ENCODE measurements at places on chromosomes 13 and 19. TPM values are rescaled to one million over a fixed set of nuclear protein-coding genes. Genes with fewer than 3 reads are reported as not detected.

- H3K4me3 ChIP-seq: peak overlapping the region; percentile 33
- no peak overlapping the region for H3K27ac ChIP-seq
- no peaks in the 10 kb centered on the region for H3K36me3 ChIP-seq
- H3K4me1 ChIP-seq: peaks cover 14% of the 10 kb centered on the region
- no peak for DNase-seq
These were observed 254.1 kb upstream of the RXFP2 start for GRCh38 chr13:31485183-31485582.

DNA sequence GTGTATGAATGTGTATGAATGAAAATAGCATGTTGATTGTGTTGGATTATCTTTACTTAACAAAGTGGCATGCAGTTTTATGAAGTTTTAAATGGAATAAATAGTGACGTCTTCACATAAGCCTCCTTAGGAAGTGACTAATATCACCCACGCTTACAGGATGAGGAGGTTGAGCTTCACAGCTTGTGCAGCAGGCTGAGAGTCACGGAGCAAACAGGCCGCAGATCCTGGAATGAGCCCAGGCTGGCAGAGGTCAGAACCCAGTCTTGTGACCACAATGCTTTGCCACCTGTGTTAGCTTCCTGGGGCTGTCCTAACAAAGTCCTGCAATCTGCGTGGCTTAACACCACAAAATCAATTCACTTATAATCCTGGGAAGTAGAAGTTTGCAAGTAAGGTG lies 20.8 kb downstream of the LAIR2 start:
- no peak overlapping the region for H3K27ac ChIP-seq
- no peaks in the 10 kb centered on the region for H3K36me3 ChIP-seq
- no peak overlapping the region for H3K4me3 ChIP-seq
- no peaks in the 10 kb centered on the region for H3K27me3 ChIP-seq

DNA sequence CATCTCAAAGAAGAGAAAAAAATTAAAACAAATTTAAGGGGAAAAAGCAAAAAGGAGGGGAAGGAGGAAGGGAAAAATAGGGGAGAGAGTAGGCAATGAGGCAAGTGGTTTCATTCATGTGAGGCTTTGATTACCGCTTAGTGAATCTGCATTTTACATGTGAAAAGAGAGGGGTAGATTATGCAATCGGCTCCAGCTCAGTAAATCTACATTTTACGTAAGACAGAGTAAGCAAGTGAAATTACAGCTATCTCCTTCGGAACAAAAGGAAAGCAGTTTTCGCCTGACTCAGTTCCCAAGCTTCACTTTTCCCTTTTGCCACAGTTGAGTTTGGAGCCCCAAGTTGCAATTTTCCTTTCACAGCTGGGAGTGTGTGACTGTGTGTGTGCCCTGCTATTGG lies 16.0 kb upstream of the OLFM2 start:
- H3K27ac ChIP-seq: no peak overlapping the region
- no peaks in the 10 kb centered on the region for H3K27me3 ChIP-seq
- no peaks in the 10 kb centered on the region for H3K36me3 ChIP-seq
- H3K4me3 ChIP-seq: no peak overlapping the region
- DNase-seq: no peak

DNA sequence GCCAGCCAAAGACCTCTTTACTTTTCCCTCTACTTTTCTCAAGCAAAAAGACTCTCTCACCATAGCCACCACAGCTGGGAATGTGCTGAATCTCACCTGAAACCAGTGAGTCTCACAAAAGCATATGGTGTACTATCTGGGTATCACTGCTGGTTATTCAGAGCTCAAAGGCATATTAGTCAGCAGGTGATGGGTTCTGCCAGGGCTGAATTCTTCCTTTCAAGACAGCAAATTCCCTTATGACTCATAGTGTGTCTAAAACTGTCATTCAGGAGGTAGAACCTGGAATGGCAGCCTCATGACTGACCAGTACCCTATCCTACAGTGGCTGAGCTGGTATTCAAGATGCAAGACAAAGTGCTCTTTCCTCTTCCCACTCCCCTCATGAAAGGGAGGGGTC lies 2859.1 kb downstream of the PCDH9 start:
- no peaks in the 10 kb centered on the region for H3K4me1 ChIP-seq
- H3K4me3 ChIP-seq: no peak overlapping the region
- H3K27ac ChIP-seq: no peak overlapping the region
- no peaks in the 10 kb centered on the region for H3K36me3 ChIP-seq
- no peak for DNase-seq

DNA sequence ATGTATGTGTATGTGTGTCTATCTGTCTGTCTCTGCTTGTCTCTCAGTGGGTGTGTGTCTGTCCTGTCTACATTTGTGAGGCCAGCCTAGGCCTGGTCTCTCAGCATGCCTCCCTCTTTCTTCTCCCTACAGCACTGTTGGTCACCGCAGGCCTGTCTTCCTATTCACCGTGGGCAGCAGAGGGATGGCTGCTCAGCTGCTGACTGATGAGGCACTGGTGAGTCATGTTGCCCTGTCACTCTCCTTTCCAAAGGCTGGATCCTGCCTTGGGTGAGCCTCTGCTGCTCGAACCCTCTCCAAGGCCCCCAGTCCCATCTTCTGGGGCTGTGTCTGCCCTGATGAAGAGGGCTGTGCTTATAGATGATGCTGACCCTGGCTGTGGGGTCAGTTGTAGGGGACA lies 6.3 kb downstream of the ZNF71 start:
- H3K4me1 ChIP-seq: no peaks in the 10 kb centered on the region
- DNase-seq: no peak
- H3K4me3 ChIP-seq: no peak overlapping the region
- H3K36me3 ChIP-seq: peaks cover 49% of the 10 kb centered on the region
- H3K27ac ChIP-seq: no peak overlapping the region

DNA sequence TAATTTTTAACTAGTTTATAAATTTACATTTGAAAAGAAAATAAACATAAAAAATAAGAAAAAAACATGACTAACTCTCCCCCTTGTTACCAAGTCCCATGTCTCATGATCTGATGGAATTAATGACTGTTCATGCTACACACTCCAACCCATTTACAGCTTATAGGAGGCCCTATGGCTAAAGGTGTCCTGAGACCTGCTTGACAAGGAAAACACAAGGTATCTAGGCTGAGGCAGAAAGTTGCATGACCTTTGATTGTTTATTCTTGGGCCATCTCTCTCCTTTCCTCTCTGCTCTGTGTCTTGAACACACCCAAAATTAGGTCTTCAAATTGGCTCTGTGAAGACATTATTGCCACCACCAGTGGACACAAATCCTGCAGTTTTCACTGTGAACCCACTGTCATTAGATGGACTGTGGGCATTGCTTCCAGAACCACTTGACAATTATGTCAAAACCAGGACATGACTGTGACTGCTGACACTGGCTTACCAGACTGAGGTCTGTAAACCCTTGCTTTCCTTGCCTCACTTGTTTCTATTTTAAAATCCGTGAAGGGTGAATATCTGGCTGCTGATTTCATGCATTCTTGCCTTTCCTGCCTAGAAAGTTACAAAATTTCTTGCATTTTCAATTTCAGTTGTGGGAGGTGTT lies 386.5 kb upstream of the SPRY2 start:
- H3K27me3 ChIP-seq: no peaks in the 10 kb centered on the region
- H3K27ac ChIP-seq: no peak overlapping the region
- no peaks in the 10 kb centered on the region for H3K4me1 ChIP-seq
- DNase-seq: no peak
- H3K4me3 ChIP-seq: no peak overlapping the region

GRCh38 chr19:45569619-45570421 lies 14.8 kb downstream of the OPA3 start:
- H3K4me1 ChIP-seq: no peaks in the 10 kb centered on the region
- DNase-seq: peak; percentile 95
- H3K4me3 ChIP-seq: no peak overlapping the region

- peaks cover 62% of the 10 kb centered on the region for H3K27me3 ChIP-seq
- peaks cover 5% of the 10 kb centered on the region for H3K4me1 ChIP-seq
- DNase-seq: peak; percentile 81
- H3K36me3 ChIP-seq: no peaks in the 10 kb centered on the region
- H3K4me3 ChIP-seq: no peak overlapping the region
These were observed 1.3 kb upstream of the ARHGAP45 start for GRCh38 chr19:1065606-1066109.

DNA sequence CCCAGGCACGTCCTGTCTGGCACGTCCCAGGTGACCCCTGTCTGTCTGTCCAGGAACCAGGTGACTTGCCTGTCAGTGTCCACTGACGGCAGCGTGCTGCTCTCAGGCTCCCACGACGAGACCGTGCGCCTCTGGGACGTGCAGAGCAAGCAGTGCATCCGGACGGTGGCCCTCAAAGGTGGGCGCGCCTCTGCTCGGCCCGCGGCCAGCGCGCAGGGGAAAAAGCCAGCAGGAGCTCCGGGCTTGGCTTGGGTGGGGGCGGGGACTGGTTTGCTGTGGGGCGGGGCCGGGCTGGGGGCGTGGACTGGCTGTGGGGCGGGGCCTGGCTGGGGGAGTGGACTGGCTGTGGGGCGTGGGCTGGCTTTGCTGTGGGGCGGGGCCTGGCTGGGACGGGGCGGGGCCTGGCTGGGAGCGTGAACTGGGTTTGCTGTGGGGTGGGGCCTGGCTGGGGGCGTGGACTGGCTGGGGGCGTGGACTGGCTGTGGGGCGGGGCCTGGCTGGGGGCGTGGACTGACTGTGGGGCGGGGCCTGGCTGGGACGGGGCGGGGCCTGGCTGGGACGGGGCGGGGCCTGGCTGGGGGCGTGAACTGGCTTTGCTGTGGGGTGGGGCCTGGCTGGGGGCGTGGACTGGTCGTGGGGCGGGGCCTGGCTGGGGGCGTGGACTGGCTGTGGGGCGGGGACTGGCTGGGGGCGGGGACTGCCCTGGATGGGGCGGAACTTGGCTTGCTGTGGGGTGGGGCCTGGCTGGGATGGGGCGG lies 7.2 kb downstream of the WDR18 start:
- peaks cover 4% of the 10 kb centered on the region for H3K27me3 ChIP-seq
- H3K27ac ChIP-seq: no peak overlapping the region
- peak; percentile 97 for DNase-seq

GRCh38 chr13:80860845-80861244 lies 519.9 kb upstream of the SPRY2 start:
- no peaks in the 10 kb centered on the region for H3K27me3 ChIP-seq
- no peaks in the 10 kb centered on the region for H3K36me3 ChIP-seq
- H3K4me3 ChIP-seq: no peak overlapping the region
- no peak overlapping the region for H3K27ac ChIP-seq
- no peaks in the 10 kb centered on the region for H3K4me1 ChIP-seq

DNA sequence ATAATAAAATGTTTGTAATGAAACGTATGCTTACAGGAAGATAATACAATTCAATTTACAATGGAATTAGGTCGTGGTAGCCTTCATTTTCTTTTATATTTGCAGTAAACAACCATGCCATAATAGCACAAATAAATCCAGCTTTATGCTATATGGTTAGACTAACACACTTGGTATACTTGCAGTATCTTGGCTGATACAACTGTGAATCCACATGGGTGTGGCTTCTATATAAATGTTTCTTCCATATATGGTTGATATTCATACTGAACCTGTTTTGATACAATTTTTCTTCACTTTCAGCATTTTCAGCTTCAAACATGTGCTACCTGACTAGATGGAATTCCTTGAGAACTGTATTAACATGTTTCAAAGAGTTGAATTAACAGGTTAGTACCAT lies 20.4 kb upstream of the SPRY2 start:
- H3K27me3 ChIP-seq: no peaks in the 10 kb centered on the region
- no peak overlapping the region for H3K27ac ChIP-seq
- peak overlapping the region; percentile 19 for H3K4me3 ChIP-seq
- DNase-seq: no peak
- no peaks in the 10 kb centered on the region for H3K36me3 ChIP-seq

DNA sequence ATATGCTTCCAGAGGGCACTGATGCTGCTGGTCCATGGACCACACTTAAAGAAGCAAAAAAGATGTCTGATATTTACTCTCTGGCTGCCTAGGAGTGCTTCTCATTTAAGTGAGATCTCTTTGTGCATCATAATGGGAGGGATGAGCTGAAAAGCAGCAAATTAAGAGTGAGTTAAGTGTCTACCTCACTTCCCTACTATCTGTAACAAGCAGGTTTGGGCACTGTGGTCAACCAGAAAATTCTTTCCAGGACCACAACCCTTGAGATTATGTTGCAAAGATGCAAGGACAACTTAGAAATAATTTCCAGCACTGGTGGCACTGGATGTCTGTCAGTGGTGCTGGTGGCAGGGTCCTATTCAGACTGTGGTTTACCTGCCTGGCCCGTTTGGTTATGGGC lies 52.1 kb upstream of the USPL1 start:
- DNase-seq: no peak
- H3K4me3 ChIP-seq: no peak overlapping the region
- no peaks in the 10 kb centered on the region for H3K36me3 ChIP-seq
- H3K27me3 ChIP-seq: no peaks in the 10 kb centered on the region

- no peak overlapping the region for H3K4me3 ChIP-seq
- H3K27me3 ChIP-seq: peaks cover 65% of the 10 kb centered on the region
- H3K36me3 ChIP-seq: no peaks in the 10 kb centered on the region
- H3K27ac ChIP-seq: no peak overlapping the region
- DNase-seq: no peak
- no peaks in the 10 kb centered on the region for H3K4me1 ChIP-seq
These were observed 46.0 kb upstream of the PCDH8 start for GRCh38 chr13:52894413-52894812.

DNA sequence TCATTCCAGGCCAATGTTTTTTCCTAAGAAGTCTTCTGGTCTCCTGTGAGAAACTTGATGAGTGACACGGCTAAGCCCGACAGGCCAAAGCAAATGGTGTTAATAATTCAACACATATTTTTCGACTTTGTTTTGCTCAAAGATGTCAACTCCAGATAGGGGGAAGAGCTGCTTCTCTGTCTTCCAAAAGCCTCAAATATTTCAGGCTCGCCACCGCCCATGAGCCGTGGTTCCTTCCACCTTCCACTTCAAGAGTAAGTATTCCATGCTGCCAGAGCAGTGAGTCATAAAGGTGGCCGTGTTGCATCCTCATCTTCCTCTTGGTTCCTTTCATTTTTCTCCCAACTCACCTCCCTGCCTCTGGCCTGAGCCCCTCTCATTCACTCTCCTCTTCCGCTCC lies 272.6 kb downstream of the EFNB2 start:
- no peaks in the 10 kb centered on the region for H3K27me3 ChIP-seq
- H3K4me3 ChIP-seq: no peak overlapping the region
- H3K27ac ChIP-seq: no peak overlapping the region
- H3K36me3 ChIP-seq: no peaks in the 10 kb centered on the region
- no peak for DNase-seq

Gene DENND1C
- total RNA-seq: 14.9 TPM

Gene MAP1S
- 96.7 TPM for total RNA-seq

Gene ADM5
- total RNA-seq: 4.9 TPM

Gene CGB2
- total RNA-seq: not detected

Gene POGLUT2
- 18.1 TPM for total RNA-seq

All from endodermal cell (in vitro differentiated cells).